ENCODE measurements at places on chromosomes 1 and 21. TPM values are rescaled to one million over a fixed set of nuclear protein-coding genes. Genes with fewer than 3 reads are reported as not detected.

Gene HSD3B2
- 0.23 TPM for polyA plus RNA-seq

Gene HSF2BP
- not detected for polyA plus RNA-seq

Gene SLC9C2
- not detected for polyA plus RNA-seq

Gene TTC24
- polyA plus RNA-seq: not detected

Gene CD84
- polyA plus RNA-seq: 0.41 TPM

Gene KCNK2
- polyA plus RNA-seq: not detected

Gene MINDY1
- polyA plus RNA-seq: 8.9 TPM

Gene OR4F29
- polyA plus RNA-seq: not detected

Gene AJAP1
- not detected for polyA plus RNA-seq

Gene AGT
- polyA plus RNA-seq: 120 TPM

DNA sequence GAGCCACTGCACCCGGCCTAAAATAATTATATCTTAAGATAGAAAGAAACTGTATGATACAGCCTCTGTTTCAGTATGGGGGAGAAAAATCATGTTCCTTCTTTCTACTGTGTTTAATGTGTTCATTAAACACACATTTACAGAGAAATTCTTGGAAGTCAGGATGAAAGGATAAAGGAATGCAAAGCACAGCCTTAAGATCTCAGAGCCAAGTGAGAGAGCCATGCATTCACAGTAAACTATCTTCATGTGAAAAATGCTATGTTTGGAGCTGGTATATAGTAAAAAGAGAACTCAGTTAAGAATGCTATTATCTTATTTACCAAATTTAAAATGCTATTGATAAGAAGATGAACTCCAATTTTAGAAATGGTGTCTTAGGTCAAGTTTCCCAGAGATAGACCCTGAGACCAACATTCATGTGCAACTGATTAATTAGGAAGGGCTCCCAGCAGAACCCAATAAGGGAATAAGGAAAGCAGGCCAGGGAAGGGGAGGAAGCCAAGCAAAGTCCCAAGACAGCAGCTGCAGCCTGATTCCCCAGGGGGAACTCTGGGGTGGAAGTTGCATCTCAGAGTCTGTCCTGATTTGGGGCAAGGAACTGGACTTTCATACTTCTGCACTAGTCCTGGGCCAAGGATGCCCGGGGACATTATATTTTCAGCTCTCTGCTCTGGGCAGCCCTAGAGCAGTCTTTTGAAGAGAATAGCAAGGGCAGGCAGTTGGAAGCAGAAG is 130.0 kb upstream of the ZNF648 start:
- H3K4me1 ChIP-seq: no peaks in the 10 kb centered on the region
- H3K4me3 ChIP-seq: no peak overlapping the region
- no peak overlapping the region for H3K27ac ChIP-seq

DNA sequence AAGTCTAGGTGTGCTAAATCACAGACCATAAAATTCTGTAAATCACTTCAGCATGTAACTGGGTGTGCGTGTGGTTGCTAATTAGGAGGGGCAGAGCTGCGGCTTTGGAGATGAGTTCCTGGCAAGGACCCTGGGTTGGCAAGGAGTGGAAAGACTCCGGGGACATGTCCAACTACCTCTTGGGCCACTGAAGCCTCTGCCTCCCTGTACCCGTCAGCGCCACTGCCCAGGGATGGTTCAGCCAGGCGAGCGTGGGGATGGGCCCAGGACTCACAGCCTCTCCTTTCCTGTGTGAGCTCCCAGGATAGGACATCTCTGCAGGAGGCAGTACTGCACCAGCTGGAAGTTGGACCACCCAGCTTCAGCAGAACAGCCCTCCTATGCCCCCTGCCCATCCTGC is 386.4 kb upstream of the VAMP3 start:
- H3K4me3 ChIP-seq: no peak overlapping the region
- no peak overlapping the region for H3K27ac ChIP-seq
- no peaks in the 10 kb centered on the region for H3K4me1 ChIP-seq
- peak; percentile 27 for DNase-seq

- H3K27me3 ChIP-seq: no peaks in the 10 kb centered on the region
- H3K36me3 ChIP-seq: peaks cover 6% of the 10 kb centered on the region
- no peak overlapping the region for H3K27ac ChIP-seq
- DNase-seq: peak; percentile 77
Measured at GRCh38 chr1:150813028-150813707, 5.1 kb upstream of the CTSK start.

DNA sequence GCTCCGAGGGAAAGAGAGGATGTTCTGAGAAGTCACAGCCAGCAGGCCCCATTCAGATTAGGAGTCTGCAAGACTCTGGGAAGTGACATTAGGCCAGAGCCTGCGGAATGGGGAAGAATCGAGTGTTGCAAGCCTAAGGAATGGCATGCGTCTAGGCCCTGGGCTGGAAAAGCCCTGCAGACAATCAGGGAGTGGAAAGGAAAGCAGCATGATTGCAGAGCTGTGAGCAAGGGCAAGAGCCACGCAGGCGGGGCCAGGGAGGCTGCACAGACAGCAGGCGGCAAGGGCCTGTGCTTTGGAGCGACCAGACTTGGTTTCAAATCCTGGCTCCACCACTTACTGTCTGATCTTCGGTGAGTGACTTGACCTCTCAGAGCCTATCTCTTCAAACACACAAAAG is 118.2 kb downstream of the RRAGC start:
- H3K27me3 ChIP-seq: no peaks in the 10 kb centered on the region
- no peaks in the 10 kb centered on the region for H3K4me1 ChIP-seq
- no peaks in the 10 kb centered on the region for H3K36me3 ChIP-seq
- no peak for DNase-seq
- no peak overlapping the region for H3K4me3 ChIP-seq

- H3K4me1 ChIP-seq: no peaks in the 10 kb centered on the region
- H3K27ac ChIP-seq: peak within 1 kb of the TSS; percentile 97
- DNase-seq: peak; percentile 91
- H3K4me3 ChIP-seq: peak within 1 kb of the TSS; percentile 80
- no peaks in the 10 kb centered on the region for H3K27me3 ChIP-seq
Measured at GRCh38 chr1:35930593-35931445, at the start of gene AGO3. AGO3 (plus strand) TSS chr1:35931105; CDS start chr1:35931427, 322 bp downstream.

- H3K36me3 ChIP-seq: no peaks in the 10 kb centered on the region
- H3K4me3 ChIP-seq: no peak overlapping the region
- no peak overlapping the region for H3K27ac ChIP-seq
- peaks cover 4% of the 10 kb centered on the region for H3K4me1 ChIP-seq
Measured at GRCh38 chr1:21670059-21670881, 1.1 kb upstream of the RAP1GAP start.

GRCh38 chr1:159817276-159818041 is 9.2 kb upstream of the SLAMF8 start:
- no peaks in the 10 kb centered on the region for H3K27me3 ChIP-seq
- no peak overlapping the region for H3K4me3 ChIP-seq
- H3K27ac ChIP-seq: no peak overlapping the region
- no peak for DNase-seq
- H3K4me1 ChIP-seq: no peaks in the 10 kb centered on the region

DNA sequence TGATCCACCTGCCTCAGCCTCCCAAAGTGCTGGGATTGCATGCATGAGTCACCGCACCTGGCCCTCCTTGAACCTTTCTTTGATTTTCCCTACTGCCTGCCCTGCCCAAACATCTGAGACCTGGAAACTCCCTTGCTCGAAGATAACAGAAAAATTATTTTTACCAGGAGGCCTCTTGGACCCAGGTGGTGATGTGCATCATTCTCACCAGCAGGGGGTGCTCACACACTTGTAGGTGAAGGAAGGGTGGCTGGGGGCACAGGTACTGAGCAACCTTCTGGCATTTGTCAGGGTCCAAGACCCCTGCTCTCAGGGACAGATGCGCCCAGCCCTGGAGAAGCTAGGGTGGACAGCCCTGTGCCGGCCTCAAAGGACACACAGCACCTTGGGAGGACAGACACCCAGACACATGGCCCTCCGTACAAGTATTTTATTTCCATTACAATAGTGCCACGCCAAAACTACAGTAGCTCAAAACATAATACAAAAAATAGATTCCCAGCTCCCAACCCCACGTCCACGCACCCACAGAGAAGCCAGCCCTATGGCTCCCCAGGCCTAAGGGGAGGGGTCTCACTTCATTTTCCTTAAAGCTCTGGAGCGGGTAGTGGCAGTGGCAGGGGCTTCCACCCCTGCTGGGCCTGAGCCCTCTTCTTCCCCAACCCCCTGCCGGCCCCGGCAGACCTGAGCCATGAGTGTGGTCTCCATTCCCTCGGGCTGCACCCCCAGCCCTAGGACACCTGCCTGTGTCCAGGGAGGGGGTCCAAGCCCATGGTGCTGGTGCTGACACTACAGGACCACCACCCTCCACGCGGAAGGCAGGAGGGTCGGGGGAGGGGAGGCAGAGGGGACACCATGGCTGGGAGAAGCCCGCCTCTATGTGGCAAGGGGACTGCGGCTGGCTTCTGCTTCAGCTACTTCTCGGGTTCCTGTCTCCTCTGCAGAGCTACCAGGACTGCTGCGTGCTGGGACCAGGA is 40.4 kb upstream of the EIF4G3 start:
- no peaks in the 10 kb centered on the region for H3K4me1 ChIP-seq
- H3K27ac ChIP-seq: no peak overlapping the region
- H3K27me3 ChIP-seq: no peaks in the 10 kb centered on the region

GRCh38 chr1:25485536-25486411 is 55.1 kb downstream of the MACO1 start:
- H3K27me3 ChIP-seq: no peaks in the 10 kb centered on the region
- H3K4me1 ChIP-seq: no peaks in the 10 kb centered on the region
- no peak overlapping the region for H3K27ac ChIP-seq
- H3K36me3 ChIP-seq: peaks cover 10% of the 10 kb centered on the region
- H3K4me3 ChIP-seq: no peak overlapping the region

GRCh38 chr1:99004254-99004860 is 304 bp downstream of the PLPPR5 start:
- H3K27me3 ChIP-seq: no peaks in the 10 kb centered on the region
- H3K27ac ChIP-seq: no peak overlapping the region
- peak; percentile 67 for DNase-seq
- H3K36me3 ChIP-seq: no peaks in the 10 kb centered on the region
- peak overlapping the region; percentile 4 for H3K4me3 ChIP-seq

DNA sequence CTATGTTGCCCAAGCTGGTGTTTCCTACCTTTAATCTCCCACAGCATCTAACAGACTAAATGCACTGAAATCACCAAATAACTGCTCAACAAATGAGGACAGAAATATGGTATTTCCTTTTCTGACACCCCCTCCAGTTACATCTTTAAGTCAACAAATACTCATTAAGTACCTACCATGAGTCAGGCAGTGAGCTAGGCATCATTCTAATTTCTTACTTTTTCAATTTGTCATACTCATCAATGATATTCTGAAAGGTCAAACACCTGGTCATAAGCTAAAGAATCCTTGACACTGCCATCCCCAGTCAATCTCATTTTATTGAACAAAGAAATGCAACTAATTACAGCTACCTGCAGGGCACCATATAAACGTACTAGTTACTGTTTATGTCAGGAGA is 36.6 kb downstream of the LUZP1 start:
- no peaks in the 10 kb centered on the region for H3K4me1 ChIP-seq
- H3K27me3 ChIP-seq: no peaks in the 10 kb centered on the region
- no peaks in the 10 kb centered on the region for H3K36me3 ChIP-seq
- no peak for DNase-seq

- H3K4me3 ChIP-seq: no peak overlapping the region
- H3K4me1 ChIP-seq: no peaks in the 10 kb centered on the region
Measured at GRCh38 chr1:107896936-107897335, 68.0 kb downstream of the VAV3 start.

DNA sequence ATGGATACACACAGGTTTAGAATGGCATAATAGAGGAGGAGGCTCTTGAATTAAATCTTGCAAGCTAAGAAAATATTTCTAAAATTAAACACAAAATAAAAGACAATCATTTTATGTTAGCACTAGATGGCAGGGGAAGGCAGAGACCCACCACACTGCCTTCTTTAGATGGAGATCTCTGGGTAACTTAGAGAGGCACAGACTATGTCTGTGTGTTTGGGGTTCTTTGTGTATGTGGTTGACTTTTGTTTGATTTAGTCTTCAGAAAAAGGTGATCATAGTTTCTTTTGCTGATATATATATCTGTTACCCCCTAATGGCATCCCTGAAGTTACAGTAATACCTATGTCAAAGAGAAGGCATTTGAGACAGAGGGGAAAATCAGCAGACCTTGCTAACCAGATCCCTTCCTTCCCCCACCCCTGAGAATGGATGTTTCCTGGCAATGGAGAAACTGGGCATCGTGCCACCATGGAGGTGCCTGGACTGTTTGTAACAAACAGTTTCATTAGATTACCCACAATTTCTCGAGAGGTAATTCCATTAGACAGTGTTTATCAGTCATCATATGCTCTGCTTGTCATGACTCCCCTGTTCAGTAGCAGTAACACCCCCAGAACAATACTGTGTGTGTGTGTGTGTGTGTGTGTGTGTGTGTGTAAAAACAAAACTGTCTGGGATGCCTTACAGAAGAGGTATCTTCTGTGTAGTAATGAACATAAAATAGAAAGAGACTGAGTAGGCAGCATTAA is 228.3 kb upstream of the DEPDC1 start:
- peak; percentile 74 for DNase-seq
- no peak overlapping the region for H3K4me3 ChIP-seq
- H3K27me3 ChIP-seq: no peaks in the 10 kb centered on the region

DNA sequence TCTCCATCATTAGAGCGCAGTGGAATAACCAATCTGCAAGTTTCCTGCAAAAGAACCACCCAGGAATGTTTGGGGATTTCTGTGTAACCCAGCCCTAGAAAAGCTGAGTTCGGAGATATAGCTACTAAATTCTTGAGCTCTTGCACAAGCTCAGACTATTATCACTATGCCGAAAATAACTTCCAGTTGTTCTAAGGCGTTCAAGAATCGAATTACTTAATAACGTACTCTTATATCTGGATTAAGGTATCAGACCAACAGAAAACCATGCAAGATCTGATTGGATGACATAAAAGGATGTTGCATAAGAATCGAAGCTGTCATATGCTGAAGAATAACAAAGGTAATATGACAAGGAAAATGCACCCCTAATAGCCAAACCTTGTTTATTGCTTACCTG is 7.5 kb upstream of the LAMC2 start:
- no peak overlapping the region for H3K4me3 ChIP-seq
- H3K27ac ChIP-seq: no peak overlapping the region
- H3K4me1 ChIP-seq: no peaks in the 10 kb centered on the region
- no peaks in the 10 kb centered on the region for H3K27me3 ChIP-seq

- H3K36me3 ChIP-seq: peaks cover 11% of the 10 kb centered on the region
- no peak overlapping the region for H3K4me3 ChIP-seq
- no peak overlapping the region for H3K27ac ChIP-seq
- H3K27me3 ChIP-seq: no peaks in the 10 kb centered on the region
- no peaks in the 10 kb centered on the region for H3K4me1 ChIP-seq
- peak; percentile 38 for DNase-seq
Measured at GRCh38 chr21:46128106-46128932, 27.1 kb downstream of the FTCD start.

DNA sequence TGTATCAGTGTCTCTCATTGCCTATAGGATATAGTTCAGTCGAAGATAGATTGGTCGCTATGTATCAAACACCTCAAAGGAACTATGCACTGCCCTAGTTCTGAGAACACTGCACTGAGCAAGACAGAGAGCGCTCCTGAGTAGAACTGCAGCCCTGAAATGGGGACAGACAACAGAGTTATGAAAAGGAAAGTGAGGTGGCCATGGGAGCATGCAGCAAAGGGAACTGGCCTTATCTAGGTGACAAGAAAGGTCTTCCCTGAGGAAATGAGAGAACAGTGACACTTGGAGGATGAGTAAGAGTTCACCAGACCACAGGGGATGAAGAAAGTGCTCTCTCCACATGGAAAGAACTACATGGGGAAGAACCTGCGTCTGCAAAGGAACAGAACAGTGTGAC is 7.5 kb upstream of the G0S2 start:
- no peaks in the 10 kb centered on the region for H3K36me3 ChIP-seq
- H3K27ac ChIP-seq: no peak overlapping the region
- H3K27me3 ChIP-seq: peaks cover 2% of the 10 kb centered on the region
- no peak for DNase-seq

GRCh38 chr1:155970531-155971167 is 7.7 kb downstream of the ARHGEF2 start:
- peaks cover 2% of the 10 kb centered on the region for H3K36me3 ChIP-seq
- no peaks in the 10 kb centered on the region for H3K27me3 ChIP-seq
- H3K4me1 ChIP-seq: no peaks in the 10 kb centered on the region
- peak; percentile 92 for DNase-seq
- H3K4me3 ChIP-seq: no peak overlapping the region
- peak overlapping the region; percentile 58 for H3K27ac ChIP-seq
